ENCODE measurements at places on chromosomes 2 and 18.

- DNase-seq = no peak
These were observed 1195.1 kb upstream of the CHAC2 start for GRCh38 chr2:52572469-52572894.

GRCh38 chr2:240890691-240891090 lies 5.3 kb downstream of the MAB21L4 start:
- no peak for DNase-seq

GRCh38 chr2:173630425-173631126 lies 275.9 kb downstream of the CDCA7 start:
- no peak for DNase-seq

DNA sequence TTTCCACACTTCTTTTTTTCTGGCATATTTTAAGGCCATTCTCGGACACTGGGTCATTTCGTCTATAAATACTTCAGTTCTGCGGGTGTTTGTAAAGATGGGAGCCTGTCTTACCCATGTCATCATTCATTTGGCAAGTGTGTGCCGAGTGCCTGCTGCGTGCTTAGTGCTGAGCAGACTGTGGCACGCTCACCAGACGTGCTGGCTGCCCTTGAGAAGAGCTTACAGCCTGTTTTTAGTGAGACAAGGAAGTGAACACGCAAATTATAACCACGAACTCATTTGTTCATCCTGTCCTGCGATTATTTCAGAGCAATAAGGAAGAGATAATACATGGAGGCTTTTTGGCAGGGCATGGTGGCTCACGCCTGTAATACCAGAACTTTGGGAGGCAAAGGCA lies 10.4 kb upstream of the STON1 start:
- DNase-seq = no peak

GRCh38 chr2:203993560-203993959 lies 57.0 kb downstream of the ICOS start:
- no peak for DNase-seq

- no peak for DNase-seq
These were observed 549.9 kb upstream of the ACVR2A start for GRCh38 chr2:147294825-147295392.

- DNase-seq = no peak
These were observed 10.2 kb downstream of the TNFAIP6 start for GRCh38 chr2:151367571-151367970.

DNA sequence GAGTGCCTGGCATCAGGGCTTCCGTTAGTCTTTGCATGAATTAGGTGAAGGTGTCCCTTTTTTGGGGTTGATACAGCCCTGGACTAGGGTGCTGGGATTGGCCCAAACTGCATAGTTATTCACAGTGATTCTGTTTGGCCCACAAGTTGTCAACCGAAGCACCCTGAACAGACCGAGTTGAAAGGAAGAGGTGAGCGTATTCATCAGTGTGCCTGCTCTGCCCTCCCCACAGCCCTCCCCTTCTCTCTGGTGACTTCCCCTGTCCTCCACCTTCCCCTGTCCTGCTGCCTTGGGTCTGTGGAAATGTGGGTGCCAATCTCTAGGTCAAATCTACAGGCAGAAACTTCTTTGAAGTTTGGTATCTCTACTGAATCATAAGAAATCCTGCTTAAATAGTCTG lies 330.5 kb downstream of the DYSF start:
- DNase-seq = no peak

DNA sequence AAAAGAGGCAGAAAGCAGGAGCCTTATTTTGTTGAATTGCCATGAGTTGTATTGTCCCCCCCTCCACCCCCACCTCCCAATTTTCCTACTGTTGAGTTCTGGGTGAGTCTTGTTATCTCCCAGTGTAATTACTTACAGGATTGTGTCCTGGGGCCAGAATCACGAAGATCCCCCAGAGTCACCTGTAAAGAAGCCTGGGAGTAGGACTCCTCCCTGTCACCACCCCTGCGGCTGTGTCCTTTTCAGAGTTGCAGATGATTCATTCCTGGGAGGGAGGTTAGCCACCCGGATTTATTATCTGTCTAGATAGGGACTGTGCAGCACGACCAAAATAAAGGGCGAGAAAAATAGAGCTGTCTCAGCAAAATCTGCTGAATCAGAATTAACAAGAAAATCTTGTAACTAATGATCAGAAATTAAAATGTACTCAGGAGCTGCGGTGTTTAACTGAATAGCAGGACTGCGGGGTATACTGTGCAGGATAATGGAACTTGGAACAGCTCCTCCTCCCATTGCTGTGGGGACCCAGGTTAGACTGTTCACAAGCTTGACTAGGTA lies 81.7 kb upstream of the CAPN13 start:
- DNase-seq = no peak

- no peak for DNase-seq
These were observed 68.3 kb downstream of the REV1 start for GRCh38 chr2:99421469-99421868.

DNA sequence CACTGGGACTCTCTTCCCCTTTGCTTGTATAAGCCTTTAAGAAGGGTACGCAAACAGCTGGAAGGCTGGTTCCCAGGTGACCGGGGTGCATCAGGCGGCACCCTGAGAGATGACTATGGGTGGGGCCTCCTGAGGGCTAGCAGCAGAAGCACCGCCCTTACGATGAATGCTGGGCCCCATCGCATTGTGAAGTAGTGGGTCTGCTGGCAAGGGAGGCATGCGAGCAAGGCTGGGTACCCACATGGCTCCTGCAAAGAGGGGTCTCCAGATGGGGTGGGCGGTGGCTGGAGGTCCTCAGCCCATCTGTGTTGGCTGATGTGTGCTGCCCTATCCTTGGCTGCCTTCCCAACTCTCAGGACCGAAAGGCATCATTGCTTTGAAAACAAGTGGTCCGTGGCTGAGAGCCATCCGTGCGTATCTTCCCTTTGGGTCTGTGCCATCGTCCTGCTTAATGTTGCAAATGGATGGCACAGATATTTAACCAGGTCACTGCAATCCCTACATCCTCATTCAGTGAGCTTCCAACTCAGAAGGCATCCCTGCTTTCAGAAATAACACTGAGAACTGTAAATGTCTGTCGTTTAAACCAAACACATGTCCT lies 83.5 kb upstream of the GPC1 start:
- no peak for DNase-seq

DNA sequence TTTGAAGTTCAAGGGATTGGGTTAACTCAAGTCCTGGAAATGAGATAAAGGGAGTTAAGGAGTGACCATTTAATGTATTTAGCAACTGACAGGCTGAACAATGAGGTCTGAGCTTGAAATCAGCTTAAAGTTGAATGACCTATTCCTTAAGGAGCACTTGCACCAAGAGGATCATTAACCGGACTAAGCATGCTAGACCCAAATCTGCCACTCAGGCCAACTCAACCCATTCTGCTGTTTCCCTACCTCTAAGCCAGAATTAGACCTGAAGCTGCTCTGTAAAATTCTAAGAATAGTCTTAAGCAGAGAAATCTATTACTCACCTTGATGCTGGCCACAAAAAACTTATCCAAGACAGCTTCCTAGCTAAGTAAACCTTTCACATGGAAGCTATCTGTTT lies 59.8 kb downstream of the SPRED2 start:
- DNase-seq = no peak

GRCh38 chr2:66236816-66237802 lies 197.8 kb upstream of the MEIS1 start:
- DNase-seq = no peak

- no peak for DNase-seq
These were observed 15.0 kb upstream of the ACVR1 start for GRCh38 chr2:157890969-157891642.

DNA sequence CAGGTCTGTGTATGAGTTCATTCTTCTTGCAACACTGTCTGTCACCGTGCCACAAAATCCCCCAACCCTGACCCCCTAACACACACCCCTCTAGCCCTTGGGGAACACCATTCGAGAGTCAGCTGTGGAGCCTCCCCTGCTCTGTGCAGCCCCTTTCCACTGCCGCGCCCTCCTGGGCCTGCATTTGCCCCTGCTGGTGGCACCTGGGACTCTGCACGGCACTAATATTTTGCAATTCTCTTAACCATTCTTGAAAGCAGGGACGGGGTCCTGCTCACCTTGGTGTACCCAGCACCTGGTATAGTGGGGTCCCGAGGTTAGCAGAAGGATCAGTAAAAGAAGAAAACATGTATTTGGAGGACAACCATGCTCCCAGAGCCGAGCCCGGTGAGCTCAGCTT lies 124.0 kb downstream of the HDAC4 start:
- no peak for DNase-seq

DNA sequence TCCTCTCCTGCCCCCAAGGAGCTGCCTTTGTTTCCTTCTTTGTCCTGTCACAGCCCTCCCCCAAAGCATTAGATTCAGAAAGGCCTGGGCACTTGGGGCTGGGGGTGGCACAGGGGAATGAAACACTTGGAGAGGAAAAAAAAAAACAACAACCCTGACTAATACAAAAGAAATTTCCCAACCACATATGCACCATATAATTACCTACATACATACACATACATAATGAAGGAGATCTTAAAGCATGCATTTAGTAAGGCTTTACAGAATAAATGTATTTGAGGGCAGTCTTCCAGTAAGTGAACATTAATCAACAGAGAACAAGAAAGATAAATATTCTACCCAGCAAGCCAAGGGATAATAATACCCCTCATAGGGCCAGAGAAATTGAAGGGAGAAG lies 70.0 kb upstream of the PPP1CB start:
- no peak for DNase-seq

DNA sequence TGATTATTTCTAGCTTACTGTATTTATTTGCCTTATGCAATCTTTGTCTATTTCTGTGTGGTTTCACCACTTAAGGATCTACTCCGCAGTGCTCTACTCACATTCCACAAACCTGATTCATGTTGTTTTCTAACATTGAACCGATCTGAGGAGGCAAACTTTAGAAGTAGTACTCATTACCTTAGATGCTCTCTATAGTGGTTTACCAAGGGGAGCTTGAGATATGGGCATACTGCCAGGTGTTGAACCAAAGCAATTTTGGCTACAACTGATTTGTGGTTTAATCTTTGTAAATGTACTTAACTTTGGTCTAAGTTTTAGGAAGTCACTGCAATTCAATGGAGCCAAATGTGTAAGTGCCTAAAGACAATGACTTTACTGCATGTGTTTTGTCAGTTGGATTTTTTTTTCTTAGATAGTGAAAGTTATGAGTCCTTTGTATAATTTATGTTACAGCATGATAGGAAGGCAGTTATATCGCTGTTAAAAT lies 50.1 kb downstream of the MAP2 start:
- DNase-seq = no peak

DNA sequence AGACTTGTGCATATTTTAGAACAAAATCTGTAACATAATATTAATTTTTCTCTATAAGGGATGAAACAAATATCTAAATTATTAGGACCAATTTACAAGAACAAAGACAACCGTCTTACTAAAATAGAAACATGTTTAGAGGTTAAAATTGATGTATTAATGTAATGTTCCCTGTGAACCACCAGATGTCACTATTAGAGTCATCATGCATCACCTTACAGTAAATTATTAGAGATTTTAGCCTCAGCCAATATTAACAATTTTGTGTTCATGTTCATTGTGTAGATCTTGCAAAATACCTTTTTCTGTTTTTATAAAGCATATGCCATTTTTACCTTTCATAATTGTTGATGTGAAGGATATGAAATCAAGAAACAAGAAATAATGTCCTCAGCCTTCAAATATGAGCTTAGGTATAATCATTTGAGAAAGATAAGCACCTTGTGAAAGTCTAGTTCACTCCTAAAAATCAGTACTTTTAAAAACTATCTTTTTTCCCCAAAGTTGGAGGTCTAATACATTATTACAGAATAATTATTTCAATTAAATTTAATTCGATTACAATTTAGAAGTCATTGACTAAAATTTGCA lies 344.3 kb upstream of the KCNH7 start:
- no peak for DNase-seq

GRCh38 chr2:57698392-57698791 lies 348.2 kb upstream of the VRK2 start:
- no peak for DNase-seq

GRCh38 chr18:47680488-47680887 lies 250.0 kb downstream of the SMAD2 start:
- DNase-seq = no peak

- peak; percentile 70 for DNase-seq
These were observed 412 bp downstream of the OSBPL1A start for GRCh38 chr18:24397131-24397693.

- no peak for DNase-seq
These were observed 11.0 kb upstream of the SMCHD1 start for GRCh38 chr18:2644535-2644934.

GRCh38 chr2:189022492-189022891 lies 48.3 kb downstream of the COL3A1 start:
- no peak for DNase-seq

- no peak for DNase-seq
These were observed 201.4 kb downstream of the AFF3 start for GRCh38 chr2:99940963-99941362.
